Stimulated activated CD4-positive, alpha-beta T cell treated with anti-CD3 and anti-CD28 coated beads, Interleukin-1b, Interleukin-23, amount 100 ng/mL, for 1 hour (primary cell): ENCODE measurements at places on chromosomes 5 and 9.

DNA sequence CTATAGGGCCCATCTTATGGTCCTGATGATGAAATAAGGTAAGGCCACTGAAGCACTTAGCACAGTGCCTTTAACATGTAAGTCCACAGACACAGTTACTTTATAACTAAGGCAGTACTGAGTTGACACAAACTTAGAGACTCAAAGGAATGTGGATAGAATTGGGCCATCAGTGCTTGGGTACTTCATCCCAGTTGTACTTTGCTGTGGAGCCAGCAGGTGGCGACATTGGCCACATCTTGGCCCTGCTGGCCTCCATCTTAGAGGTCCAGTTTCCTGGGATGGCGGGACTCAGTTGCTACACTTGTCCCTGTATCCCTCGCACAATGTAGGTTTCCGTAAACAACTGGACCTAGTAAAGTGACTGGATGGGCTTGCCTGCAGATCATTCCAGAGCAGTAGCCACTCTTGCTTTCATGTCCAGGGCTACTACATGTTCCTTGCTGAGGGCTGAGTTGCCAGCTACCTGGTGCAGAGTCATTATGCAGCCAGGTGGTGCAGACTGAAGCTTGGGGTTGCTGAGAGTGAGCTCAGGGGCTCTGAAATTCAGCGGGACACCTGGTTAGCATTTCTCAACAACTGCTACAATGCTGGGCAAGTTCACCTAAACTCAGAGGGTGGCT lies 10.6 kb downstream of the MTAP start:
- DNase-seq = peak; percentile 52

- DNase-seq = no peak
Measured at GRCh38 chr5:8560776-8561175, 691.8 kb downstream of the MTRR start.

- no peak for DNase-seq
Measured at GRCh38 chr5:78182838-78183237, 111.7 kb downstream of the AP3B1 start.

- DNase-seq = no peak
Measured at GRCh38 chr9:27387722-27388121, 90.8 kb upstream of the EQTN start.

DNA sequence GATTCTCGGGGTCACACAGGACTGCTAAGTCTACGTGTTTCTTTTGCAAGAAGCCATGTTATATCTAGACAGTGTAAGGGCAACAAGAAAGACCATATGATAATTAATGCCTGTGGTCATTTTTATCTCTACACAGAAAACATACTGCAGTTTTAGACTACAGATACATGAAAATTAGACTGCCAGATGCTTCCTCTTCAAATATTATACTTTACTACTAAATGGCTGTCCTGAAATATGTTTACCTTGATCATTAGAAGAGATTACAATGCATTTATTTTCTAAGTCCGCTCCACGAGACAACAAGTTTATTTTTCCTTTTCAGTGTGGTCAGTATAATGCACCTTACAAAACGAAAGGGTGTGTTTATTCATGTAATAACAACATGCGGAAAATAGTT lies 147.6 kb downstream of the KIAA0825 start:
- no peak for DNase-seq

- no peak for DNase-seq
Measured at GRCh38 chr5:126369995-126370731, 53.0 kb upstream of the GRAMD2B start.

GRCh38 chr5:116509483-116510244 lies 65.0 kb downstream of the SEMA6A start:
- no peak for DNase-seq

DNA sequence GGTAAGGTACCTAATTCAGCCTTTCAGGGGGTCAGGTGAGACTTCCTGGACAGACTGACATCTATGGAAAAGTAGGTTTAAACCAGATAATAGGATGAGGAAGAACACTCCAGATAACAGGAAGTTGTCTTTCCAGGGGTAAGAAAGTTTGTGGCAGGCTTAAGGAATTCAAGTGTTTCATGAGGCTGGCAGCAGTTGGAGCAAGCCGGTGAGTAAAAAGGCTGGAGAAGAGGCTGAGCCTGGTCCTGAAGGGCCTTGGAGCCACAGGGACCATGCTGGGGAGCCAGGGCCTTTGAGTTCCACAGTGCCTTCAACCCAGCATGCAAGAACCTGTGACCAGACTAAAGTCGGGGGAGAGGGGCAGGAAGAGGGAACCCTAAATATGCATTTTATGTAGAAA lies 353.4 kb downstream of the SPOCK1 start:
- DNase-seq = no peak

DNA sequence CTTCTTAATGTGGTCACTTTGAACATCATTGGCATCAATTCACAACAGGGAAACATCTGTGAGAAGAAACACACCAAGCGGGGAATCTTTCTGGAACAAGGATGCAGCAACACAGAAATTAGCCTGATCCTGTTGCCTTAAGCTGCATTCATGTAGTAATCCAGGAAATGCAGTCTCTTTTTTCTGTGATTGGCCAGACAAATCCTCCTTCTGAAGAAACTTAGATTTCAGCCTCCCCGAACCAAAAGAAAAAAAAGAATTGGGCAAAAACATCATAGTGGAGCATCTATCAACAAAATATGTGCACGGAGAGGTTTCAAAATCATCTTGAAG lies 7.2 kb upstream of the XPA start:
- DNase-seq = no peak

- DNase-seq = no peak
Measured at GRCh38 chr5:150404121-150404520, 8.6 kb downstream of the CD74 start.

DNA sequence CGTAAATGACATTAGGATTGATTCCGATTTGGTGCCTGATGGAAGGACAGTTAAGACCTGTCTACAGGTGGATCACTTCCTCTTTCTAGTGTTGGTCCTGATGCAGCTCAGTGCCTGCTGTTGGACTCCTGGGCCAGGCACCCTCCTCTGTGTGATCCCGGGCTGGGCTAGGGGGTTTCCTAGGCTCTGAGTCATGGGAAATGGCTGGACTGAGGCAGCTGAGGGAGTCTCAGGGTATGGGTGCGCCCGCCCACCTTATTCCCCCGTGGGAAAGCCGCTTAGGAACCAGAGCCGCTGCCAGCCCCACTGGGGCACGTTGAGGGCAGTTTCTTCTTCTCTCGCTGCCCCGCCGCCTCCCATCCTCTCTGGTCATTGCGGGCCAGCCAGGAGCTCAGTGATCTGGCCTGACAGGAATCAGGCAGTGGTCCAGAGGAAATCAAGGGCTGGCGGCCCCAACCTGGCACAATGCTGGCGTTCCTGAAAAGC lies 12.9 kb downstream of the TCF7 start:
- no peak for DNase-seq

GRCh38 chr5:133658327-133658726 lies 46.0 kb upstream of the FSTL4 start:
- DNase-seq = no peak

GRCh38 chr9:105290954-105291353 lies 46.5 kb downstream of the SLC44A1 start:
- no peak for DNase-seq

DNA sequence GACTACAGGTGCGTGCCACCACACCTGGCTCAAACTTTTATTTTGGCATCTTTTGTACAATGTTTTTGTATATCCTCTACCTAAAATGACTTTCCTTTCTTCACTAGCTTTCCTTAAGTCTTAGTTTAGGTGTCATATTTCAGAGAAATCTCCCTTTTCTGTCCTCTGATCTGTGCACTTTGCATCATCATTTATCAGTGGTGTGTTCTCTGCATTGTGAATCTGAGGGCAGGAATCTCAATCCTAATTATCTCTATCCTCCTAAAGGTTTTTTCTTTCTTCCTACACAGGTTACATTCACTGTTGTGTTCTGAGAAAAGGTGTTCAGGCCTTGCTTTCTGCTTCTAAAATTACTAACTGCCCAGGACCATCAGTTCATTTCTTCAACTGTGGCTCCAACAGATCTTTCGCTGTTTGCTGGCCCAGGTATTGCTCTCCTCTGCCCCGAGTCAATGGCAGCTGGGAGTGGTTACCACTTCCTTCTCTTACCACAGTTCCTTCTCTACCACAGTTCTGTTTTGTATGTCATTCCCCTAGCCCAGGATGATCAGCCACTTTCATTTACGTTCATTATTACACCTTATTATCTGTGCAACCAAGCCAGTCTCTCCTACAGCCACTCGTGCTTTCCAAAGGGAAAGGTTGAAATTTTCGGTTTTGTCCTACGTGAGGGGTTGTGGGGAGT lies 14.0 kb downstream of the TGFBR1 start:
- DNase-seq = no peak

GRCh38 chr9:136222906-136223285 lies 18.0 kb upstream of the LHX3 start:
- no peak for DNase-seq

GRCh38 chr5:143008809-143009521 lies 238.8 kb downstream of the ARHGAP26 start:
- DNase-seq = peak; percentile 54

GRCh38 chr5:78577071-78577807 lies 71.3 kb downstream of the LHFPL2 start:
- no peak for DNase-seq

GRCh38 chr9:445033-445432 lies 230.4 kb downstream of the DOCK8 start:
- no peak for DNase-seq

DNA sequence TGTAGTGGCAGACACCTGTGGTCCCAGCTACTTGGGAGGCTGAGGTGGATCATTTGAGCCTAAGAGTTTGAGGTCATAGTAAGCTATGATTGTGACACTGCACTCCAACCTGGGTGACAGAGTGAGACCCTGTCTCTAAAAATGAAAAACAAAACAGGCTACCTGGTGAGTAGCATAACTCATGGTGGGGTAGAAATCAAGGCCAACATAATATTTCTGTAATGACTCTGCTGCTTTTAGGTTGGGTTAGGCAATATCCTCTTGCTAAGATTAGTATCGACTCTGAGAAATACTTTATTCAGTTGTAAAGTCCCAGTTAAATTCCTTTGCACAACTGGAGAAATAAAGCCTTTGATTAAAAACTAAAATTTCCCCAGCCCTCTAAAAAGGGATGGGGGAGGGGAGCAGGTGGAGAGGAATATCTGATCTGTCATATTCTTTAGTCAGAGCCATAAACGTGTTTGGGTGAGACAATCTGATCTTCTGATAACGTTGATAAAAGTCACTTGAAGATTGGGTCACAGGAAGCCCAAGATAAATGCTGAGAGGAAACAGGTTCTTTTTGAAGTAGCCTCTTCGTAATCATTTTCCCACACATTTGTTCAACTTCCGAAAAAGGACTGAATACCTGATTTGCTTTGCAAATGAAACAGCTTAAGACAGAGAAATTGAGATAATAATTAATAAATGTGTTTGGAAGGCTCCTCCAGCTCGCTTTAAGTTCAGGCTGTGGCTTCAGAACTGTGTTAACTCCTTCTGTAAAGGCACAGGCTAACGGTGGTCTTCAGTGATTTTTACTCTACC lies 14.9 kb downstream of the IL4 start:
- DNase-seq = no peak

- DNase-seq = no peak
Measured at GRCh38 chr5:66724349-66725139, 128.4 kb downstream of the MAST4 start.

- no peak for DNase-seq
Measured at GRCh38 chr5:172550996-172551395, 90.1 kb upstream of the NEURL1B start.

DNA sequence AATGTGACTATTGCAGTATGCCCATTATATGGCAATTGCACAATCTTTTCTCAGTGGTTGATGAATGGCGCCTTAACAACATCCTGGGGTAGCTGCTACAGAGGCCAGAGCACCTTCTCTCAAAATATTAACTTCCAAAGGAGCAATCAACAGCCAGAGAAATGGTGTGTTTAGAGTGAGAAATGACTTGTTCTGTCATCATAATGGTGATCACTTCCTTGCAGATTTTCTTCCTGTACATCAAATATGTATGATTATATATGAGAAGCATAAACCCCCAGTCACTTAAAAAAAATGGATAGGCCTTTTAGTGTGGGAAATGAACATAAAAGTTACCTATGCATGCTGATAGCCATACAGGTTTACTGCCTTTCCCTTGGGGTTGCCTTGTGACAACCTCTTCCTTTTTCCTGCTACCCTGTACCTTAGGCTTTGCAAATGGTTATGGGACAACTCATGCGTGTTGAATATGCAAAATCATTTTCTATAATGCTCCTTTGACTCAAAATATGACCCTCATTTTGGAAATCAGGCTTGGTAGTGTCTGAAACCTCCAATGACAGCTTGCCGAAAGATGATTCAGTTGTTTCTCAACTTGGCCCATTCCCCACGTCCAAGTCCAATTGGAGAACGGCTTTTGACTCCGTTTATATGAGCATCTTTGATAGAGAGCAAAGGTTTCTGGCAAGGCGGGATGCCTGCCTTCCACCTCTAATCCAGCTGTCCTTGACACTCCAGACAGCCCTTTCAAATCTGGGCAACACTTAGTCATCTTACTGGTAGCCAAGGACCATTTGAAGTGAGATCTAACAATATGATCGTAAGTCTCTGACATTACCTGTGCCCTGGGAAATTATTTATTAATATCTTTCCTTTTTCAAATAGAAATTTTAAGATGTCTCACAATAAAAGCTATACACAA lies 69.3 kb downstream of the SLC1A1 start:
- DNase-seq = no peak

GRCh38 chr5:103079796-103080195 lies 40.1 kb downstream of the GIN1 start:
- DNase-seq = no peak

GRCh38 chr9:85420750-85421149 lies 321.0 kb downstream of the AGTPBP1 start:
- DNase-seq = no peak

DNA sequence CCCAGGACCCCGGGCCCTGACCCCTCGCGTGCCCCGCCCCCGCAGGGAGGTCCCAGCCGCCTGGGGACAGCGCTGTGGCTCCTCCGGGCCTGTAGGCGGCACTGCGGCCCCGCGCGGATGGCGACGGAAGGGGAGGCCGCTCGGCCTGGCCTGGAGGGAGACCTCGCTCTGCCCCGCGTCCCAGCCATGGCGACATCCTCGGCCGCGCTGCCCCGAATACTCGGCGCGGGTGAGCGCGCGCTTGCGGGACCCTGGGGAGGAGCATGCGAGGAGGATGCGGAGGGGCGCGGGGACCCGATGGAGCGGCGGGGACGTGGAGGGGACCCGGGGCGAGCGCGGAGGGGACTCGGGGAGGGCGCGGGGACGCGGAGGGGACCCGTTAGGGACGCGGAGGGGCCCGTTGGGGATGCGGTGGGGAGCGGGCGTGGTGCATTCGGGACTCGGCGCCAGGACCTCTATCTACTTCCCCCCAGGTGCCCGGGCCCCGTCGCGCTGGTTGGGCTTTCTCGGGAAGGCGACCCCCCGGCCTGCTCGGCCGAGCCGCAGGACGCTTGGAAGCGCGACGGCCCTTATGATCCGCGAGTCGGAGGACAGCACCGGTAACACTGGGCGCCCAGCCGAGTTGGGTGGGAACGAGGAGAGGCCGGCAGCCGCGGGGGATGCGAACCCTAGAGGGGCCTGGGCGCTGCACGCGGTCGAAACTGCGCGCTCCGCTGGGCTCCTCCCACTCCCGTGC lies at the start of gene MRPS2:
Gene MRPS2, plus strand, starts transcription at position 158 of the 736 bp plus-strand sequence. Its CDS starts 29 bp downstream, at position 187.
- DNase-seq = peak; percentile 66
